ENCODE measurements at places on chromosomes 7 and 10. TPM values are rescaled to one million over a fixed set of nuclear protein-coding genes. Genes with fewer than 3 reads are reported as not detected.

GRCh38 chr7:77866370-77866769, 67.8 kb downstream of the PHTF2 start:
- DNase-seq: no peak

GRCh38 chr7:13161125-13161524, 473.7 kb downstream of the ARL4A start:
- no peak for DNase-seq

GRCh38 chr10:104689105-104689504, 48.0 kb downstream of the SORCS3 start:
- no peak for DNase-seq

- DNase-seq: no peak
Measured at GRCh38 chr7:32164341-32164996, 94.3 kb upstream of the PDE1C start.

Gene POU6F2
- 1.1 TPM for total RNA-seq

DNA sequence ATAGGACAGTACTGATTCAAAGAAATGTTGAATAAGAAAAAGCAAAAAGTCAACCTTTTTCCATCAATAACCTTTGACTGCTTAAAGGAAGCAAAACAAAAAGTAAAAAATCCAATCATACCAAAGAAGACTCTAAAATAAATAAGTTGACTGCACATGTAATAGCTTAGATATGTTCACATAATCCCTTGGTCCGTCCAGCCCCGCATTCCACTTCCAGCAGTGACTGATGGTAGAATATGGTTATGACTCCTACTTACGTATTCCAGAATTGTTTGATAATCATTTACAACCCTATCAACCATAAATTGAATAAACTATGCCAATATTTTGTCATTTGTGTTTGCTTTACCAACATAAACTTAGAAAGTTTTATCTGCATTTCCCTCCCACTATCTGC, 77.9 kb downstream of the CTNNA3 start:
- no peak for DNase-seq

DNA sequence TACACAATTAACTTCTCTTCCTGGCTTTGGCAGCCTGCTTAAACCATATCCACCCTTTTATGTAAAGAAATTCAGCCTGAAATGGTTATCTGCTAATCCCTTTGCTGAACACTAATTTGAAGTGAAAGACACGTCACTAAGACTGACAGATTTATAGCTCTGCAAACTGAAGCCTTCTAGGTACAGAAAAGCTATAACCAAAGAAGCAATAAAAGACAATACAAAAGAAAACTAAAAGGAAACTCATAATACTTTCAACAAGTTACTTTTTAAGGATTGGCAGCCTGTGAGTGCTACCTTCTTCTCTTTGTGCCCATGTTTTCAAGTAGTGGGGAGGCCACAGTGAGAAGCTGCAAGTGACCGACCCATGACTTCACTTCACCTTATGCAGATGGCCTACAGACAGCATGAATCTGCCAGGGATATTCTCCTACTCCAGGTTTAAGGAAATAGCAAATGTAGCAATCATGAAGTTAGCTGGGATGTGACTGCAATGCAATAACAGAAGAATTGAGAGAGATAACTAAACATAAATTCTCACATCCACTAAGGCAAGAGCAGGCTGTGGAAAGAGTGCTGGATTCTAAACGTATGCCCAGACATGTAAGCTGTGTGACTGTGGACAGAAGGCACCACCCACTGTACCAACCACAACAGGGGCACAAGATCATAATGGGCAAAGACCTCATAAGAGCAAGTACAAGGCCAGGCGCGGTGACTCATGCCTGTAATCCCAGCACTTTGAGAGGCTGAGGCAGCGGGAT, 10.7 kb upstream of the SPOCK2 start:
- DNase-seq: no peak

DNA sequence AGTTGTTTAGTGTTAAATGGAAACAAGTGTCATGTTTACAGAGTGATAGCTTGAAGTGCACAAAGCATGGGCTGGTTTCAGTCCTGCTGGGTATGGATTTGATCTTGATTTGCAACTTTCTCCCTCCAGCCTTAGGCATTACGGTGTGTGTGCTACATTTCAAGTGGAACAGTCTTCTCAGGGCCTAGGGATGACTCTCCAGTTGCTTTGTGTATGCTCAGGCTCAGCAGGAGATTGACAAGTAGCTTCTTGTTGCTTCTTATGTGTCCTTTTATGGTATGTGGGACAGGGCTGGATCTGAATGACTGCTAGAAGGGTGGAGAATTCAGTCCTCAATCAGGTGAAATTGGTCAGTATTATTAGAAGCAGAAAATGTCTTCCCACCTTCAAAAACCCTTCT, 51.3 kb upstream of the PLEKHA1 start:
- no peak for DNase-seq

DNA sequence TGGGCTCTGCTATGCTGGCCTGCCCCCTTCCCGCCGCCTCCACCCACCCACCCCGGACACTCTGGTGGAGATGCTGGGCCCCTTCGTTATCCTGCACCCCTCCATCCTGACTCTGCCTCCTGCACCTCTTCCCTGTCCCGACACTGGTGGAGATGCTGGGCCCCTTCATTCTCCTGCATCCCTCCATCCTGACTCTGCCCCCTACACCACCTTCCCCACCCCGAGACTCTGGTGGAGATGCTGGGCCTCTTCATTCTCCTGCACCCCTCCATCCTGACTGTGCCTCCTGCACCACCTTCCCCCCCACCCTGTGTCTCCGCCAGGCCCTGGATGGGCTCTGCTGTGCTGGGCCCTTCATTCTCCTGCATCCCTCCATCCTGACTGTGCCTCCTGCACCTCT, 15.0 kb downstream of the IDI2 start:
- DNase-seq: no peak

- peak; percentile 3 for DNase-seq
Measured at GRCh38 chr10:117638200-117638599, 95.7 kb downstream of the EMX2 start.

DNA sequence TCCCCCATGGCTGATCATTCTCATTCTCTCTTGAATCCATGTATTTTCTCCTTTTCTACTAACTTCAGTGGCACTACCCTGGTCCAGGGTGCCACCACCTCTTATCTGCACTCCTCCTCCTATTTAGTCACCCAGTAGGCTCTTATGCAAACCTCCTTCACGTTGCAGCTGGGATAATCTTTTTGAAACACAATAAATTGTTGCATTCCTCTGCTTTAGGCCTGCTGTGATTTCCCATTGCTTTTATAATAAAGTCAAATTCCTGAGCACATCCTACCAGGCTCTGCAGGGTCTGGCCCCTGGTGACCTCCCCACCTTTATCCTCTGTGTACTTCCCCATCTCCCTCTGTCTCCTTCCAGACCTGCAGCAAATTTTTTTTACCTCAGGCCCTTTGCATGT, 112.7 kb upstream of the KIAA1217 start:
- DNase-seq: no peak

- DNase-seq: no peak
Measured at GRCh38 chr7:148852272-148852671, 31.8 kb downstream of the EZH2 start.

Gene PAX4
- not detected for total RNA-seq
